ENCODE measurements at places on chromosomes 1 and 21.

- no peak for DNase-seq
Observed at GRCh38 chr1:51669272-51669671, 52.4 kb downstream of the OSBPL9 start.

DNA sequence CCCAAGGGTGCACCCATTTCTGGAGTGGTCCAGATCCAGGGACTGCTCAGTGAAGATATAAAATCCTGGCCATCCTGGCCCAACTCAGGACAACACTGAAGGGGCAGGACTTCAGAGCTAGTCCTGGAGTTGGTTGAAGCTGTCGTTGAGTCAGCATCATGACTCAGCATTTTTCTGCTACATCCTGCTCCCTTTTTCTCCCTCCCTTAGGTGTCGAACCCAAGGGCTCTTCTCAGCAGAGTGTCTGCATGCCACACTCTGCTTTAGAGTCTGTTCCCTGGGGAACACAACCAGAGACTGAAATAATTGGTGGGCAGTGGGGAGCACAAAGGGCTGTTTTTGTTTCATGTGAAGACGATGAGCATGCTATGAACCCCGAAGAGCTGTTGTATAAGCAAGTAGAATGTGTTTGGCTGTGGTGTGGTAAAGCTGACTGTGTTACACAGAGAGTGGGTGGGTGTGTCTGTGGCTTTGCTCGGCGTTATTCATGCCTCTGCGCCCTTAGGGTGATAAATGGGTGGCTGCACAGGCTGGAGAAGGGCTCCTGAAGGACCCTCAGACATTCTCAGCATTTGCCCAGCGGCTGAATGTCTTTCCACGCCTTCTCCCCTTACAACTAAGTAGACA lies 167.2 kb downstream of the CYYR1 start:
- DNase-seq = peak; percentile 10

DNA sequence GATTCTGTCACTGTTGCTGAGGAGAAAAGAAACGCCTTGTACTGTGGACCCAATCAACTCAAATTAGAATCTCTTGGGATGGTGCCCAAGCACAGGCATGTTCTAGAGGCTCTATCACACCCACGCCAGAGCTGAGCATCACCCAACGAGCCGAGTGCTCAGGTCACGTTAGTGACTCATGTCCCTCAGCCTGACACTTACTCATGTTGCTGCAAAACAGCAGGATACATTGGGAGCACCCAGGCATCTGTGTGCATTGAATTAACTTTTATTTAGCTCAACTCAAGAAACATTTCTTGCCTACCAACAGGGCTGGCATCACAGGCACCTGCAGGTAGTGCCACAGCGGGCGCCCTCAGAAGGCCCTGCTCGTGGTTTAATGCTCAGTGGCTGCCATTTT lies 149.8 kb downstream of the ETS2 start:
- no peak for DNase-seq

- no peak for DNase-seq
Observed at GRCh38 chr21:33546086-33546485, 3.2 kb downstream of the SON start.

DNA sequence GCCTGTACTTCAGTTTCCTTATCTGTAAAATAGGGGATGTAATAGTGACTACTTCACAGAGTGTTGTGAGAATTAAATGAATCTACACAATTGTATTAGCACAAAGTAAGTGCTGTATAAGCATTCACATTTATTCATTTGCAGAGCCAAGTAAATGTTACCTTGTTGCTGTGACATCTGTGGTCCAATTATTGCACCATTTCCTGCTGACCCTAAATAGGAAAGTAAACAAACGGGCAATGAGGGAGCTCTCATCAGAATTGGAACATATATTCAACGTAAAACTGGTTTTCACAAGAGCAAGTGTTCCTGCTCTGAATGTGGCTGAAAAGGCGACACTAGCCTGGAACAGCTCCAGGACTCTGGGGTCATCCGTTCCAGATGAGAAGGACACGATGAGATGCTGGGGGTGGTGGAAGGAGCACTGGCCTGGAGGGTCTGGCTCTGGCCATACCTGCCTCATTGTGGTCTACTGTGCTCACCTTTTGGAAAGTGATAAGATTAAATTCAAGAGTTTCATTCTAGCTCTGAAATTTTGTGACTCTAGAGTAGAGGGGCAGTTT lies 34.5 kb downstream of the PROX1 start:
- no peak for DNase-seq

DNA sequence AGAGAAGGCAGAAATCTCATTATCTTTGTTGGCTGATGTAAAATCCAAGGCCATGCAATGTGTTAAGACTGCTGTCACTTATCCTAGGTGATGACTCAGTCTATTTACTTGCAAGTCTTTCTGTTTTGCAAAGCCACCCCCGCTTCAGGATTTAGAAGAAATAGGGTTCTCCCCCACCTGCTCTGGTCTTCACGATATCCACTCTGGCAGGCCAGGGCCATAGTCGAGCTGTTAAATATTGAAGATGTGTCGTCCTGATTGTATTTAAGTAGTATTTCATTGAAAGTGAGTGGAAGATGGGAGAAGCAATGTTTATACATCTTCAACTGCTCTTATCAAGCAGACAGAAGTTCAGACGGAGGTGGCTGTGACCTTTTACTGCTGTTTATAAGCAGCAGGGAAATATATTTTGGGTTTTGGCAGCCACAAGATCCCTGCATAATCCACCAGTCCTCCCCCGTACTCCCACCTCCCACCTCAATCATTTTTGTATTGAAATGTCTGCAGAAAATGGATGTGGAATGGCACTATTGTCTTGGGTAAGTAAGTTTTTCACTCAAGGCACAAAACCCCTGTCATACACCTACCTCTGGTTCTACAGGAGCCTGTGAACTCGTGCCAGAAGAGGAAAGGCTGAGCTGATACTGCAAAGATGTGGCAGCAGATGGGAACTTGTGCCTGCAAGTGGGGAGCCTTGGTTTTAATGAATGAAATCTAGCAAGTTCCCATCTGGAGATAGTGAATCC lies 117.4 kb downstream of the MRPS6 start:
- DNase-seq = no peak

GRCh38 chr1:15243275-15244043 lies 3.6 kb upstream of the FHAD1 start:
- no peak for DNase-seq

GRCh38 chr1:180163041-180163440 lies 8.4 kb downstream of the QSOX1 start:
- no peak for DNase-seq

DNA sequence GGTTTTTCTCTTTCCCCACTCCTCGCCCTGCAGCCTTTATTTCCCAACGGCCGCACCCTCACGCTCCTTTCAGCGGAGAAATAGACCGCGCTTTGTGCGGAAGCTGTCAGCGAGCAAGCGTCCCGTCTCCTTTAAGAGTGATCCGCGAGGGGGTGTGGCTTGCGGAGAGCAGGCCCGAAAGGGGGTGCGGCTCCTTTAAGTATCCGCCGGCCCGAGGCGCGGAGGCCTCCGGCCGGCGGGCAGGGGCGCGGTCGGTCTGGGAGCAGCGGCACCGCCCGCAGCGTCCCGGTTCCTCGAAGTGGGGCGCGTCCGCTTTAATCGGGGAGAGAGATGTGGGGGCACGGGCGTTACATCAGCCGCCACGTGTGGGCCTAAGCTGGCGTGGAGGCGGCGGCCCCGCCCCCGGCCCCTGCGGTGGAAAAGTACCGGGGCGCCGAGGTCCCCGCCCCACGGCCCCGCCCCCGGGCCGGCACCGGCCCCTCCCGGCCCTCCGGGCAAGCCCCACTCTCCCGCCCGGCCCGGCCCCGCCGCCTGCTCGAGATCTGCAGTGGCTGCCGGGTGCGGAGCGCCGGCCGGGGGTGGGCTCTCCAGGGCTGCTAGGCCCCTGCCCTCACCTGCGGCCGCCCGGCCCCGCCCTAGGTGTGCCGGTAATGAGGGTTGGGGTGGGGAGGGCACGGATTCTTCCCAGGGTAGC lies 1.2 kb downstream of the SLC6A9 start:
- DNase-seq = peak; percentile 98

DNA sequence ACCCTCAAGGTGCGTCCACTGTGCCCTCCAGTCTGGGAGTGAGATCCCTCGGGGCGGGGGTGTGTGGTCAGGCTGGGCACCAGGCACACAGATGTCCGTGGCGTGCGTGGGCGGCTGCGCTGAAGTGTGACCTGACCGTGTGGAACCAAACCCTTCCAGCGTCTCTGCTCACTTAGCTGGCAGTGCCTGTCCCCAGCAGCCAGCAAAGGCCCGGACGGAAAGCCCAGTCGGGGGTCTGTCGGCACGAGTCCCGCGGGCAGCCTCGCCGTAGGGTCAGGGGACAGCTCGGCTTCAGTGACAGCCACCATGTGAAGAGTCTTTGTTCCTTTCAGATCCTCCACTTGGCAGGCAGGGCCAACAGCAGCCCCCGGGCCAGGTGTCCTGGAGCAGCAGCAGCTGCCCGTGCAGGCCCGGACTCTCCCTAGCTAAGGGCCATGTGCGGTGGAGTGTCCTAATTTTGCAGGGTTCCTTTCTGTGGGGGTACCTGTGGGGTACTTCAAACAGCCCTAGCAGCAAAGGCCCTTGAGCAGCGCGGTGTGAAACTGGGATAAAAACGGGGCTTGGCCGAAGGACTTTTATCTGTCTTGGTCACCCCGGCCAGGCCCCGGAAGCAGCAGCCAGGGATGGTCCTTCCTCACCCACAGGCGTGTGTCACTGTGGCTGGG lies 11.6 kb downstream of the TTLL10 start:
- DNase-seq = no peak

DNA sequence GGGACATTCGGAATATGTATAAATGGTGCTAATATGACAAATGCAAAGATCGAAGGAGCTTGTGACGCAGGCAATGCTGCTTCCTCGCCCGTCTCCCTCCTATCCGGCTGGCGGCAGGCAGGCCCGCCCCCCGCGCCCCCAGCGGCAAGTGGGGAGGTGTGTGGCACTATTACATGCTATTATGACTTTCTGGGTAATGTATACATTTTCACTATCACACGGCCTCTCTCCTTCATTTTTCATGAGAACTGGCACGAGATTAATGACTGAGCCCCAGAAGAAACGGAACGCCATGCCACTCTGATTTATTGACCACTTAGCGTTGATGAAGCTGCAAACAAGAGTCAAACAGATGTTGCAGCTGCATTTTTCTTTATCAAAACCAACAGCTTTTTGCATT lies 138.9 kb upstream of the VAMP3 start:
- no peak for DNase-seq

GRCh38 chr1:211634461-211634860 lies 41.0 kb downstream of the NEK2 start:
- no peak for DNase-seq

- no peak for DNase-seq
Observed at GRCh38 chr1:12149791-12150175, 17.0 kb upstream of the TNFRSF1B start.

- no peak for DNase-seq
Observed at GRCh38 chr1:153567621-153568366, 2.1 kb upstream of the S100A2 start.

DNA sequence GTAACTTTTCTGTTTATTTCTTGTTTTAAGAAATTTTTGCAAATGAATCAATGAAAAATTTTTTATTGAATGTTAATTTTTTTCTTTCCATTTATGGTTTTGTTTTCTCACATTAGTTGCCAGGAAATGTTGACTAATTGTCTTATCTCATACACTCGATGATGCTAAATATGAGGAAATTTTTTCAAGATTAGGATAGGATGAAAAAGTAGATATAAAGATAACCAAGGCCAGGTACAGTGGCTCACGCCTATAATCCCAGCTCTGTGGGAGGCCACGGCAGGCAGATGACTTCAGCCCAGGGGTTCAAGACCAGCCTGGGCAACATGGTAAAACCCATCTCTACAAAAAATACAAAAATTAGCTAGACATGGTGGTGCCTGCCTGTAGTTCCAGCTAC lies 12.6 kb downstream of the LAX1 start:
- DNase-seq = no peak
